ENCODE measurements at places on chromosomes 6 and 20.

GRCh38 chr20:34459209-34459897 is 56.9 kb upstream of the DYNLRB1 start:
- no peak for DNase-seq

- peak; percentile 25 for DNase-seq
These were observed 9.4 kb upstream of the CCN2 start for GRCh38 chr6:131960371-131961133.

GRCh38 chr20:47686545-47686944 is 98.7 kb downstream of the SULF2 start:
- DNase-seq = no peak

DNA sequence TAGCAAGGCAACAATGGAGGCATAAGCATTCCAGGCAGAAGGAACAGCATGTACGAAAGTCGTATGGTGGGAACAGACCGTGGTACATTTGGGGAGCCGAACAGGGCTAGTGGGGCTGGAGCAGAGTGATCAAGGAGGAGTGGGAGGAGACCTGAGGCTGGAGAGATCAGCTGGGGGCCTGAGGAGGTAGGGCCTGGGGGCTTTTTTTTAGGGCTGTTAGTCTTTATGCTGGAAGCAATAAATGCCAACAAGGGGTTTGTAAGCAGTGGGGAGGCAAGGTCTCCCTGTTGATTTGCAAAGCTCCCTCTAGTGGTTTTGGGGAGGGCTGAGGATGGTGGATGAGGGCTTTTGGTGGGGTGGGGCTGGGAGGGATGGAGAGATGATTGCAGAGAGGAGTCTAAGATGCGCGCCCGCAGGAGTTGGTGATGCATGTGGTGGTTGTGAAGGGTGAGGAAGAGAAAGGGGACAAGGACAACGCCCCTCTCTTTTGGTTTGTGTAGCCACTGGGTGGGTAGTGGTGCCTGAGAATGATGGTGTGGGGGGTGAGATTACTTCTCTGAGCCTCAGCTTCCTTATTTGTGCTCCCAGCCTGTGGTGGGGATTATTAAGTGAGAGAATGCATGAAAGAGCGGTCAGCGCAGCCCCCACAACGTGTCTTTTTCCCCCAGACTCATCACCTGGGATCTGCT is 74.1 kb upstream of the TOX2 start:
- peak; percentile 37 for DNase-seq

GRCh38 chr6:77124604-77125003 is 338.7 kb downstream of the HTR1B start:
- no peak for DNase-seq

DNA sequence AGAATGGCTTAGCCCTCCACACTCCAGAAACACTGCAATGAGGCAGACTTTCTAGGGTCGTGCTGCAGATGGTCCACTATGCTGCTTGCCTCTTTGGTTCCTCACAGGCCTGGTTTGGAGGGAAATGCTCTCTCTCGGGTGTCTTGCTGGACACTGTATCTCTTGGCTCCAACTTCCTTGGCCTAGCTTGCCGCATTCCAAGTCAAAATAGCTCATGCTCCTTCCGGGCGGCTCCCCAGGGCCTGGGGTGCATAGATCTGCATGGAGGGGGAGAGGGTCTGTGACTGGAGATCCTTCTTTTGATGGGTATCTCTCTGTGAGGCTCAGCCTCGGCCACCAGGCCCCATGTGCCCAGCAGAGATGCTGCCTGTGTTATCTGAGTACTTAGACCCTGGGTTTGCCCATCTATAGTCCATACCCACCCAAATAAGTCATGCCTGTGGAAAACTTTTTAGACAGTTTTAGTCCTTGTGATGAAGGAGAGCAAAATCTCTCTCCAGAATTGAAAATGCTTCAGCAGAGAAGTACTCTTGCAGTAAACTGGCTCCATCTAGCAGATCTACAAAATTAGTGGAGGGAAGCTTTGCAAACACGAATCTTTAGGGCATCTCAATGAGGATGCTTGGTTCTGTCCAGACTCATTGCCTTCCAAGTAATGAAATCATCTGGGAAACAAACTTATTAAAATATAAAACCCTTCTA is 264.1 kb upstream of the RIN2 start:
- no peak for DNase-seq

DNA sequence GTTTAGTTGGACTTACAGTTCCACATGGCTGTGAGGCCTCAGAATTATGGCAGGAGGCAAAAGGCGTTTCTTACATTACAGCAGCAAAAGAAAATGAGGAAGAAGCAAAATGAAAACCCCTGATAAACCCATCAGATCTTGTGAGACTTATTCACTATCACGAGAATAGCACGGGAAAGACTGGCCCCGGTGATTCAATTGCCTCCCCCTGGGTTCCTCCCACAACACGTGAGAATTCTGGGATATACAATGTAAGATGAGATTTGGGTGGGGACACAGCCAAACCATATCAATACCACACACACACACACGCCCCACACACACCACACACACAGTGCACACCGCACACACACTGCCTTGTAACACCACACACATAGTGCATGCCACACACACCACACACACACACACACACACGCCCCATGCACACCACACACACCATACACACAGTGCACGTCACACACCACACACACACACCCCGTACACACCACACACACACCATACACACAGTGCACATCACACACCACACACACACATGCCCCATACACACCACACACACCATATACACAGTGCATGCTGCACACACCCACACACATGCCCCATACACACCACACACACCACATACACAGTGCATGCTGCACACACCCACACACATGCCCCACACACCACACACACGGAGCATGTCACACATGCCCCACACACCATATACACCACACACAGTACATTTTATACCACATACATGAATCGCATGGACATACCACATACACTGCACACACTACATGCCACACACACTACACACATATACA is 310.5 kb downstream of the TAF4 start:
- no peak for DNase-seq

GRCh38 chr6:40634429-40634828 is 47.3 kb upstream of the LRFN2 start:
- DNase-seq = no peak

DNA sequence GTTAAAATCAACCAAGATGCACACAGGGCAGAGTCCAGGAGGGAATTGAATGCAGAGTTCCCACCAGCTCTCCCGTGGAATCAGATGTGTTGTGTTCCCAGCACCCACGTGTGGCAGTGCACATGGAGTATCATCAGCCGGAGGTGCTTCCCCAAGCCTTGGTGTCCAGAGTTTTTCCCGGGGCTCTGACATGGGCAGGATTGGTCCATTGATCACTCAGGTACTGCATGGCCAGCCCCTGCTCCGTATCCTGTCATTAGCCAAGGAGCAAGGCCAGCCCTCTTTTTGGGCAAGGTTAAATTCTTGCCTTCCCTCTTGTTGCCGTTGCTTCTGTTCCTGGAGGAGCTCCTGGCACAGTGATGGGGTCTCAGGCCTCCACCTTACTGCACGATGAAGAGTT is 28.6 kb upstream of the SLC22A1 start:
- no peak for DNase-seq

DNA sequence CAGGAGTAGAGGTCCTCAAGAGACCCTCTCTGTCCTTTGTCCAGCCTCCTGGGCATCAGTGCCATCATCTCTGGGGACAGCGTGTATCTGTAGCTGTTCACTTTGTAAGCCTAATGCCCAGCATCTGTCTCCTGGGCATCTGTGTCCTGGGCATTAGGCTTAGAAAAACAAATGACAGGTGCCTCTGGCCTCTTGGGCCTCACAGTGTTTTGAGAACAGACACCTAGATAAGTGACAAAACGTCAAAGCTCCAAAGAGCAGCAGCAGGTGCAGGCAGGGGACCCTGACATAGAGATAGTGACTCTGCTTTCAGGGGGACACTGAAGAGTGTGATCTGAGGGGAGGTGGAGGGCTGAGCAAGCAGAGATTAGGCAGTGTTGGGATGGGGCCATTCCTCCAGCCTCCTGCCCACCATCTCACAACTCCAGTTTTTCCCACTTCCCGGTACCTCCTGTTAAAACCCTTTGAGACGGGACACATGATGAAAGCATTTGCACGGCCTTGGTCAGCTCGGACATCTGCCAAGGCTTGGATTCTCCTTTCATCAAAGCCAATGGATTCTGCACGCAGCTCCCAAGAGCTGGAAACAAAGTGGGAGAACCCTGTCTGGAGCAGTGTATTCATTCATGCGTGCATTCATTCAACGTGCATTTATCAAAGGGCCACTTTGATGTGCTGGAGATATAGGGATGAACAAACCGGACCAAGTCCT is 55.5 kb upstream of the CD93 start:
- no peak for DNase-seq

GRCh38 chr6:110491644-110492317 is 15.4 kb upstream of the SLC22A16 start:
- peak; percentile 23 for DNase-seq

DNA sequence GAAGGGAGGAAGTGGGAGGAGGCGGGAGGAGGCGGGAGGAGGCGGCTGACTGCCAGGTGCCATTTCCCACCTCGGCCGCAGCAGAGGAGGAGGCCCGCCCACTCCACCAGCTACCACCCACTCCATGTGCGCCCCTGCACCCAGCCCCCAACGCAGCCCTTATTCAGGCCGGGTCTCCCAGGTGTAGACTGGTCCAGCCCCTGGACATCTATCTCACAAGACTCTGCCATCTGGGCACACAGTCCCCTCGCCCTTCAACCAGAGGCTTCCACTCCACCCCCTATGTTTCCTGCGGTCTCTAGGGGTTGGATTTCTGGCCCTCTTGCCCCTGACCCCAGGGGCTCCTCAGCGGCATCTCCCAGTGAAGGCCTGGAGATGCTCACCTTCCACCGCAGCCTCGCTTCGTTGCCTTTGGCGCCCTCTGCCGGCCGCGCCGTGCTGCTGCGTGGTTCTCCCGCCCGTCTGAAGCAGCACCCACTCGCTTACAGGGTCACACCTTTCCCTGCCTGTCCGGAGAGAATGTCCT is 32.6 kb upstream of the FAM83D start:
- peak; percentile 90 for DNase-seq

DNA sequence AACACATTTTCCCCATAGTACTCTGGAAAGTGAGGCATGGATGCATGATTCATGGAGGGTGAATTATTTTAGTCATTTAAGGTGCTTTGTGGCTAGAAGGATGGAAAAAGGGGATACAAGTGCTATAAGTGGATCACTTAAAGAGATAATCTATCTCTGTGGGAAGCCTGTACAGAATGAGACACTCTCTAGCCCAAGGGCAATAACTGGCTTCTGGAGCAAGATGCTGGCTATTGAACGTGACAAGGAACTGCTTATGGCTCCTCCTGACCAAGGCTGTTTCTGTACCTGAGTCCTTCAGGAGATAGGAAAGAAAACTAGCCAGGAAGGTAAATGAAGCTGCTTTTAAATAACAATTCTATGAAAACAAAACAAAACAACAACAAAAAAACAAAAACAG is 590.7 kb downstream of the EYS start:
- no peak for DNase-seq

- DNase-seq = peak; percentile 22
These were observed 291.4 kb downstream of the CENPW start for GRCh38 chr6:126631363-126631762.

DNA sequence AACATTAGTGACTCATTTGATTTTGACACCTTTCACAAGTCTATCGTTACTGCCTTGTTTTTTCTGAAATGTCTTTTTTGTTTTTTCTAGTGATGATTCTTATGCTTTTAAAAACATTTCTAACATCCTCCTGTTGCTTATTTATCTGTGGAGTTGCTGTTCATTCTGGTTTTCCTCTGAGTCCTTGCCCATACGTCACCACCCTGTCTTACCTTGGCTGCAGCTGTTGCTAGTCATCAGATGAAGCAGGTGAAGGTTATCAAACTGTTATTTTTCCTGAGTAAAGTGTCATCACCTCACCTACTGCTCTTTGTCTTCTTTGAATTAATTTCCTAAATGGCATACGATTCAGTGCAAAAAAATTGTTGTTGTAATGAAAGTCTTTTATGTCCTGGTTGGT is 376.6 kb downstream of the GRIK2 start:
- no peak for DNase-seq

GRCh38 chr6:63804381-63804956 is 168.9 kb downstream of the PHF3 start:
- DNase-seq = peak; percentile 70

GRCh38 chr20:39541136-39541803 is 579.1 kb downstream of the DHX35 start:
- no peak for DNase-seq

GRCh38 chr6:22149501-22150367 is 147.1 kb downstream of the PRL start:
- no peak for DNase-seq

- no peak for DNase-seq
These were observed 13.4 kb upstream of the FAM50B start for GRCh38 chr6:3835785-3836184.

DNA sequence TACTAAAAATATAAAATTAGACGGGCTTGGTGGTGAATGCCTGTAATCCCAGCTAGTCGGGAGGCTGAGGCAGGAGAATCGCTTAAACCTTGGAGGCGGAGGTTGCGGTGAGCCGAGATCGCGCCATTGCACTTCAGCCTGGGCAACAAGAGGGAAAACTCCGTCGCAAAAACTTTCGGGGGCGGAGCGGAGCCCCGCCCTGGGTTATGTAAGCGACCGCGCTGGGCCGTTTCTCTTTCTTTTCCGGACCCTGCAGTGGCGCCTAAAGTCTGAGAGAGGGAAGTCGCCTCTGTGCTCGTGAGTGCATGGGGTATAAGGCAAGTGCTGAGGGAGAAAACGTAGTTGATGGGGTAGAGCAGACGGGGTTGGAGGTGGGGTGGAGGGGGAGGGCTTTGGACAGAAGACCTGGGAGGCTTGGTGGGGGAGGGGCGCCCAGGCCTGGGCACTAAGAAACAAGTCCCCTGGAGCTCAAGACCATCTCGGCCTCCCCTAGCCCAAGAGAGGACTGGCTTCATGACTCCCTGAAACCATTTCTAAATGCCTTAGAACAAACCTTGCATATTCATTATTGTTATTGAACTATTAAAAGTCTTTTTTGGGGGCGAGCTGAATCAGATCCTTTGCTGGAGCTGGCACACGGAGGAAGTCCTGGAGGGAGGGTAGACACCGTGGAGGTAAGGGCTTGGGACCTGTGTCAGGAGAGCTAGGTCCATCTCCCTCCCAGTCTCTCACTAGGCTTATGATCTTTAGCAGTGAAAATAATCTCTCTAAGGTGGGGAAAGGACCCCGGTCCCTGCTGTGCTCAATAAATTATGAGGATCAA is 2.7 kb upstream of the MICA start:
- DNase-seq = peak; percentile 63

GRCh38 chr20:2212456-2213015 is 83.3 kb upstream of the TGM3 start:
- no peak for DNase-seq

GRCh38 chr20:53270792-53271375 is 298.7 kb downstream of the TSHZ2 start:
- no peak for DNase-seq

- DNase-seq = peak; percentile 55
These were observed 1.0 kb downstream of the SALL4 start for GRCh38 chr20:51801122-51801822.
